Posterior cingulate gyrus (tissue), 11 donors: ENCODE measurements at places on chromosomes 6 and 20.

GRCh38 chr20:20198011-20198410 lies 145.7 kb downstream of the CFAP61 start:
- DNase-seq = no peak

DNA sequence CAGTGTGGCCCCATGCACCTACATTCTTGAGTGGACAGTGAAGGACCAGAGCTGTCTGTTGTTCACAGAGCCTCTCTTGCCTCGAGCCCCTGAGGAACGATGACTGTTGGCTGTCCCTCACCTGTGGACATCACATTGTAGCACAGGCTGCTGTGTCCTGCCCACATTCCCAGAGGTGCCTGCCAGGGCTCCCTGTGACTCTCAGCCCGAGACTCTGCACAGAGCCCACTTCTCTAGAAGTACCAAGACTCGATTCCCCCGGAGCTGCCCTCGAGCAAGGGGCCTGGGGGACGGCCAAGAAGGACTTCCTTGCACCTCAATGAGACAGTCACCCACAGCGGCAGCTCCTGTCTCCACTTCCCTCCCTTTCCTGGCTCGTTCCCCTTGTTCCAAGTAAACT lies 28.6 kb upstream of the DLGAP4 start:
- no peak for DNase-seq

GRCh38 chr20:32574296-32575226 lies 10.6 kb downstream of the NOL4L start:
- DNase-seq = no peak

GRCh38 chr6:93413190-93413589 lies 6.2 kb downstream of the EPHA7 start:
- DNase-seq = no peak

DNA sequence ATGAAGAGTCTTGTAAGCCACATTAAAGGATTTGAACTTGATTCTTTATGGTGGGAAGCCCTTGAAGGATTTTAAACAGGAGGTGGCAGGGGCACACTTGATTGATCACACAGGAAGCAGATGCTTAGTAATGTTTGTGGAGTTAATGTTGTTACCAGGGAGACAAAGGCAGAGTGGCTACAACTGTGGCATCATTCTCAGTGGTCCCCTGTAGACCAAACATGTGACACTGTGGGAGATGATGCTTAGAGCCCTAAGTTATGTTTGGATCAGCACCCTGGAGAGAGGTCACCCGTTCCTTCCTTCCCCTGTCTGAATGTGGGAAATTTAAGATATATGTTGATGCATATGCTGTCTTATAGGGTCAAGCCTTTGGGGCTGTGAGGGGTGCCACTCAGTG lies 53.2 kb downstream of the EIF2S2 start:
- no peak for DNase-seq
